Transverse colon (tissue), 4 donors: ENCODE measurements at places on chromosomes 6 and 20. TPM values are rescaled to one million over a fixed set of nuclear protein-coding genes. Genes with fewer than 3 reads are reported as not detected.

KAT14 gene
- 17.3 TPM for total RNA-seq

COL19A1 gene
- total RNA-seq: 0.37 TPM

SPAG4 gene
- total RNA-seq: not detected

RGS17 gene
- 0.79 TPM for total RNA-seq

TMEM170B gene
- total RNA-seq: 2.6 TPM

LY6G5C gene
- total RNA-seq: not detected

WDR27 gene
- total RNA-seq: 50.1 TPM

HCRTR2 gene
- total RNA-seq: not detected

HEY2 gene
- 0.79 TPM for total RNA-seq

- no peak for DNase-seq
- H3K4me3 ChIP-seq: no peak overlapping the region
- no peaks in the 10 kb centered on the region for H3K36me3 ChIP-seq
- no peak overlapping the region for H3K27ac ChIP-seq
- H3K4me1 ChIP-seq: no peaks in the 10 kb centered on the region
Measured at GRCh38 chr6:33333666-33334065, 16.1 kb upstream of the ZBTB22 start.

GRCh38 chr20:63957004-63957689, 931 bp upstream of the UCKL1 start:
- no peaks in the 10 kb centered on the region for H3K27me3 ChIP-seq
- peak overlapping the region; percentile 89 for H3K27ac ChIP-seq
- peaks cover 29% of the 10 kb centered on the region for H3K4me1 ChIP-seq
- peak overlapping the region; percentile 53 for H3K4me3 ChIP-seq

DNA sequence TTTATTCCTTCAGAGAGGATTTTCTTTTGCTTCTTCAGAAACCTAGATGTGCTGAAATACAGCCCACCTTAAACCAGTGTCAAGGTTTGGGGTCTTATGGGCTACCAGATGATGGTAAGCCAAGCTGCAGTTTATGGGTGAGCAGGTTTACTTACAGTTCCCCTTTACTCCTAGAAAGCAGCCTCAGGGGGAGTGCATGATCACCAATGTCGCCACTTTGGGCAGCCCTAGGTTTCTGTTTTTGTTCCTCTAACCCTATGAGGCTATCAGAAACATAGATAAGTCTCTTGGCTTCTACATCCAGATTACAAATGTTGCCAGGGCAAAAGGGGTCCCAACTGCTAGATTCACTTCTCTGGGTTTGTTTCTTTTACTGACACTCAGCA, 67.2 kb downstream of the TRIM27 start:
- H3K4me3 ChIP-seq: no peak overlapping the region
- DNase-seq: no peak
- no peak overlapping the region for H3K27ac ChIP-seq
- H3K4me1 ChIP-seq: no peaks in the 10 kb centered on the region

- H3K4me1 ChIP-seq: peaks cover 19% of the 10 kb centered on the region
- no peaks in the 10 kb centered on the region for H3K36me3 ChIP-seq
- no peaks in the 10 kb centered on the region for H3K27me3 ChIP-seq
- no peak overlapping the region for H3K27ac ChIP-seq
- no peak overlapping the region for H3K4me3 ChIP-seq
Measured at GRCh38 chr20:50373674-50374286, 136.4 kb upstream of the PTPN1 start.

DNA sequence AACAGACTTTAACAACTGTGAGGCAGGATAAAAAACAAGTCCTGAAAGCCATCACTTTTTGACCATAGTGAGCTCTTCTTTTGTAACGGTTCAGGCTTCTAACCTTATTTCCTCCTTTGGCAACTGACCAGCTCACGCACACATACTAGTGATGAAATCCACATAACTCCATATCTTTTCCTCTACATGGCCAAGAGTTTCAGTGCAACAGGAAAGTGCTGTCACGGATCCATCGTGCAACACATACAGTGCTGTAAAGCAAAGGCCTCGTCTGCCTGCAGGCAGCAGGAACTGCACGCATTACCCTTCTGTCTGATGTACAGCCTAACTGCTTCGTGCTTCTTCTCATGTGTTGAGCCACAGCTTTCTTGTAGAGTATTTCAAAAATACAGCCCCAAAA, 108.5 kb downstream of the EPM2A start:
- H3K4me3 ChIP-seq: no peak overlapping the region
- H3K27ac ChIP-seq: no peak overlapping the region
- H3K27me3 ChIP-seq: no peaks in the 10 kb centered on the region
- DNase-seq: no peak

- no peak overlapping the region for H3K4me3 ChIP-seq
- no peak overlapping the region for H3K27ac ChIP-seq
- H3K36me3 ChIP-seq: no peaks in the 10 kb centered on the region
- no peaks in the 10 kb centered on the region for H3K27me3 ChIP-seq
Measured at GRCh38 chr6:136031982-136032381, 180.5 kb downstream of the PDE7B start.

GRCh38 chr6:133855991-133856370, 32.9 kb upstream of the TCF21 start:
- no peak for DNase-seq
- peaks cover 68% of the 10 kb centered on the region for H3K27me3 ChIP-seq
- H3K4me3 ChIP-seq: no peak overlapping the region
- H3K4me1 ChIP-seq: no peaks in the 10 kb centered on the region

DNA sequence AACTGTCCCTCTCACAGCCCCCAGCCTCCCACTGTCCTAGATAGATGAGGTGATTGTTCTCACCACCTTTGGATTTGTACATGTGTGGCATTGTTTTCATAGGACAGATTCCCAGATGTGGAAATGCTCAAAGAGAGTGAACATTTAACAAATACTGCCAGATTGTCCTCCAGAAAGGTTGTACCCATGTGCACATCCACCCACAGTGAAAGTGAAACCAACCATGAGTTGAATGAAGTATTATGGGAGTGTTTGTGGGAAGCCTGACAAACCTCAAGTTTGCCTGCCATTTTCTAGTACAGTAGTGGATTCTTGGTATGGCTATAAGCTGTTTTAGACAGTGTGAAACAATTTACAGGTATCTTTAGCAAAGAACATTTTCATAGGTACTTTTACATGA, 42.7 kb downstream of the ANKRD6 start:
- H3K27ac ChIP-seq: no peak overlapping the region
- no peak for DNase-seq
- no peaks in the 10 kb centered on the region for H3K36me3 ChIP-seq
- H3K4me1 ChIP-seq: peaks cover 6% of the 10 kb centered on the region
- no peak overlapping the region for H3K4me3 ChIP-seq

- no peak for DNase-seq
- H3K27ac ChIP-seq: peak overlapping the region; percentile 49
- no peaks in the 10 kb centered on the region for H3K27me3 ChIP-seq
- no peak overlapping the region for H3K4me3 ChIP-seq
Measured at GRCh38 chr6:13425270-13425873, 62.0 kb downstream of the GFOD1 start.

DNA sequence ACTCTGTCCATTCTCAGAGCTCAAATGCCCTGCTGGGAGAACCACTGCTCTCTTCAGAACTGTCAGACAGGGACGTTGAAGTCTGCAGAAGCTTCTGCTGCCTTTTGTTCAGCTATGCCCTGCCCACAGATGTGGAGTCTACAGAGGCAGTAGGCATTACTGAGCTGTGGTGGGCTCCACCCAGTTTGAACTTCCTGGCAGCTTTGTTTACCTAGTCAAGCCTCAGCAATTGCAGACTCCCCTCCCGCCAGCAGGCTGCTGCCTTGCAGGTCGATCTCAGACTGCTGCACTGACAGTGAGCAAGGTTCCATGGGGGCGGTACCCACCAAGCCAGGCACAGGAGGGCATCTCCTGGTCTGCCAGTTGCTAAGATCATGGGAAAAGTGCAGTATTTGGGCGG, 21.8 kb upstream of the UFL1 start:
- H3K27ac ChIP-seq: no peak overlapping the region
- no peaks in the 10 kb centered on the region for H3K4me1 ChIP-seq
- no peaks in the 10 kb centered on the region for H3K27me3 ChIP-seq
- H3K4me3 ChIP-seq: no peak overlapping the region
- no peak for DNase-seq

- no peak overlapping the region for H3K27ac ChIP-seq
- peaks cover 6% of the 10 kb centered on the region for H3K27me3 ChIP-seq
- DNase-seq: no peak
- H3K4me1 ChIP-seq: peaks cover 4% of the 10 kb centered on the region
Measured at GRCh38 chr6:111748231-111748647, 125.0 kb downstream of the FYN start.

DNA sequence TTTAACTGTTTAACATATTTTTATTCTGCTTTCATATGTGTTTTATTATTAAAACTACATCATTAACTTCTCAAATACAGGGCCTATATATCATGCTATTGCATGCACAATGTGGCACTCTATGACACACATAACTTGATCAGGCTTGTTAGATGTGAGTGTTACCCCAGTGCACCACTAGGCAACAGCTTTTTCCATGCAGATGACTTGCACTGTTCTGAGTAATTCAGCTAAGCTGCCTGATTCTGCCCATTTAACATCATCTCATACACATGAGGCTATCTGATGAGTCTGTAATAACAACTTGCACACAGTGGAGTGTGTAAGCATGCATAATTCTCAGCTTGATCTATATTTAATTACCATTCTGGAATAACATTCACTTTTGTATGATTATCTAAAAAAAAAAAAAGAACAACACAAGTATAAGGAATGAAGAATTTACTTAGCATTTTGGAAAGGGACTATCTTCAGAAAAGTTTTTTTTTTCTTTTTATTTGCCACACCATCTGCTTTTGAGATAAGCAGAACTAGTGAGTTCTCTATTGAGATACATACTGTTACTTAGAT, 83.1 kb downstream of the GRM1 start:
- DNase-seq: no peak
- no peaks in the 10 kb centered on the region for H3K4me1 ChIP-seq
- H3K27me3 ChIP-seq: no peaks in the 10 kb centered on the region
- H3K4me3 ChIP-seq: no peak overlapping the region
- H3K27ac ChIP-seq: no peak overlapping the region
- H3K36me3 ChIP-seq: no peaks in the 10 kb centered on the region

DNA sequence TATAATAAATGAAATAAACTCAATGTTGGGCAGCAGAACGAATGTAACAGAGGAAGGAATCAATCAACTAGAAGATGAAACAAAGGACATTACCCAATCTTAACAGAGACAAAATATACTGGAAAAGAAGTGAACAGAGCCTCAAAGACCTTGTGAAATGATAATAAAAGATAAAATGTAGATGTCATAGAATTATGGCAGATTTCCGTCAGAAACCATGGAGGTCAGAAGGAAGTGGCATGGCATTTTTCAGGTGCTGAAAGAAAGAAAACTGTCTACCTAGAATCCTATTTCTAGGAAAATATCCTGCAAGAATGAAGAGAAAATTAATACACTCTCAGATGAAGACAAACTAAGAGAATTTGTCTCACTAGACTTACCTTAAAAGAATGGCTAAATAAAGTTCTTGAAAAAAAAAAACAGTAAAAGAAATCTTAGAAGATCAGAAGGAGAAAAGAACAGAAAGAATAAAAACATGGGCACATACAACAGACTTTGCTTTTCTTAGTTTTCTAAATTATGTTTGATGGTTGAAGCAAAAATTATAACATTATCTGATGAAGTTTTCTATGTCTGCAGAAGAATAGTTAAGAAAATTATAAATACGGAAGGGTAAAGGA, 23.4 kb upstream of the ZBTB2 start:
- DNase-seq: no peak
- H3K27ac ChIP-seq: no peak overlapping the region
- no peaks in the 10 kb centered on the region for H3K27me3 ChIP-seq

GRCh38 chr20:22703843-22704242, 119.5 kb upstream of the FOXA2 start:
- no peaks in the 10 kb centered on the region for H3K36me3 ChIP-seq
- H3K4me1 ChIP-seq: no peaks in the 10 kb centered on the region
- H3K27me3 ChIP-seq: no peaks in the 10 kb centered on the region
- H3K4me3 ChIP-seq: no peak overlapping the region
- no peak for DNase-seq

- H3K27me3 ChIP-seq: no peaks in the 10 kb centered on the region
- peak; percentile 88 for DNase-seq
- peak within 1 kb of the TSS; percentile 81 for H3K27ac ChIP-seq
- H3K36me3 ChIP-seq: no peaks in the 10 kb centered on the region
Measured at GRCh38 chr20:46117704-46118467, at the start of gene CD40. TSS of gene CD40 (plus strand) at chr20:46118314. CDS start at chr20:46118344, 30 bp downstream.

DNA sequence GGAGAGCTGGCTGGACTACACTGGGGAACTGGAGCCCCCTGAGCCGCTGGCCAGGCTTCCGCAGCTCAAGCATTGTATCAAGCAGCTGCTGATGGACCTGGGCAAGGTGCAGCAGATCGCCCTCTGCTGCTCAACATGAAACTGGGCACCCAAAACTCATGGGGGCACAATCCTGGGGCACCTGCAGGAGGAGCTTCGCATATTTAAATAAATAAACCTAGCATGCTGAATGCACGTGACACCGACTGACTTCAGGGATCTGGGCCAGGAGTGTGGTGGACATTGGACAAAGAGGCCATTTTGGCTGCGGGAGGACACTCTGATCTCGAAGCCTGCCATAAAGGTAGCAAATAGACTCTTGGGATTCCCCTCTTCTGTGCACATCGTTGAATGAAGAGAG, 6.8 kb downstream of the SCAND1 start:
- H3K4me1 ChIP-seq: peaks cover 21% of the 10 kb centered on the region
- H3K27ac ChIP-seq: no peak overlapping the region
- no peak for DNase-seq
- H3K36me3 ChIP-seq: peaks cover 10% of the 10 kb centered on the region
- H3K27me3 ChIP-seq: no peaks in the 10 kb centered on the region

DNA sequence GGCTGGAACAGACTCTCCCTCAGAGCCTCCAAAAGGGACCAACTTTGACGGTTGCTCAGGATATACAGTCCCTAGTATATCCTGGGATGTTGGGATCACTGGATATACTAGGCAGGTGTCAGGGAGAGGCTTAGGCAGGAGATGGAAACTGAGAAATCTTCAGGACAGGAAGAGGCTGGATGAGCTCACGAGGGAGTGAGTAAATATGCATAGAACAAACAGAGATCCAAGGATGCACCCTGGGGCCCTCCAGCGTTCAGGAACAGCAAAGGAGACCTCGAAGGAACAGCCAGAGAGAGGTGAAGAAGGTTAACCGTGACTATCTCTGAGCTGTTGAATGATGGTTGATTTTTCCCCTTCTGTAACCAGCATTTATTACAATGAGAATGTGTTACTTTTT, 191.3 kb downstream of the BMP7 start:
- no peak for DNase-seq
- H3K4me3 ChIP-seq: no peak overlapping the region
- no peaks in the 10 kb centered on the region for H3K36me3 ChIP-seq
- H3K27me3 ChIP-seq: peaks cover 38% of the 10 kb centered on the region
- H3K27ac ChIP-seq: no peak overlapping the region

GRCh38 chr6:36443471-36444428, 950 bp downstream of the KCTD20 start:
- no peaks in the 10 kb centered on the region for H3K27me3 ChIP-seq
- no peaks in the 10 kb centered on the region for H3K36me3 ChIP-seq
- DNase-seq: no peak
- H3K27ac ChIP-seq: peak overlapping the region; percentile 97

- DNase-seq: no peak
- no peaks in the 10 kb centered on the region for H3K36me3 ChIP-seq
- no peak overlapping the region for H3K4me3 ChIP-seq
- no peak overlapping the region for H3K27ac ChIP-seq
- no peaks in the 10 kb centered on the region for H3K4me1 ChIP-seq
- H3K27me3 ChIP-seq: no peaks in the 10 kb centered on the region
Measured at GRCh38 chr6:141486942-141487341, 645.8 kb upstream of the GJE1 start.
